ENCODE measurements at places on chromosomes 7 and 10.

- no peak for DNase-seq
Measured at GRCh38 chr7:155694851-155695250, 50.4 kb downstream of the RBM33 start.

DNA sequence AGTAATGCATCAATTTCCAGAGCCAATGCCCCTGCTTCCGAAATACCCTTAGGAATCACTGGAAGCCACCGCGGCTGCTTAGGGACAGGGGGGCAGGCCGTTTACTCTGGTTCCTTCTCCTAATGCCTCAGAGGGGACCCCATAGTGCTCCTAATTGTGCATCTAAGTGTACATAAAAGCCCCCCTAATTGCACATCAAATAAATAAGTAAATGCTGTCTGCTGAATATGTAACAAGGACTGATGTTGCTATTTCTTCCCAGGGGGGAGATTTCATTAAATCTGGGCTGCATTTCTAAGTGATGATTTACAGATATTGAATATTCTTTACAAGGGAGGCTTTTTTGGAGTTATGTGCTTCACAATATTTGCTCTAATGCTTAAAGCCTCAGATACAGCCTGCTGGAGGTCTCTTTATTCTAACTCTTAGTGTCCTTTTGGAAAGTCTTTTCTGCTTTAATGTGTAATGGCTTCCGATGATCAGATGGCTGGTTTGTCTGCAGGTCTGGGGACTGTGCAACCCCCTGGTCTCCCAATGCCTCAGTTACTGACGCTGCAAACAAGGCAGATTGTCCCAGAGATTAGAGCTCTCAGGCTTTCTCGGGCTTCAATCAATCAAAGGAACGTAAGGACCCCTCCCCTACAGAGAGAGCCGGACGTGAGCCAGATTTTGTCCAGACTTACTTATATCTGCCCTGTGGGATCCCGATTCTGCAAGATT lies 143.0 kb downstream of the PRPF18 start:
- DNase-seq, result no peak

GRCh38 chr7:69844264-69844868 lies 246.1 kb downstream of the AUTS2 start:
- no peak for DNase-seq

GRCh38 chr7:2800931-2801688 lies 43.0 kb downstream of the GNA12 start:
- no peak for DNase-seq

- DNase-seq, result no peak
Measured at GRCh38 chr7:136947347-136947746, 78.9 kb downstream of the CHRM2 start.

GRCh38 chr7:155782466-155782865 lies 29.8 kb downstream of the SHH start:
- DNase-seq, result no peak

- no peak for DNase-seq
Measured at GRCh38 chr7:146736446-146737190, 620.0 kb downstream of the CNTNAP2 start.

DNA sequence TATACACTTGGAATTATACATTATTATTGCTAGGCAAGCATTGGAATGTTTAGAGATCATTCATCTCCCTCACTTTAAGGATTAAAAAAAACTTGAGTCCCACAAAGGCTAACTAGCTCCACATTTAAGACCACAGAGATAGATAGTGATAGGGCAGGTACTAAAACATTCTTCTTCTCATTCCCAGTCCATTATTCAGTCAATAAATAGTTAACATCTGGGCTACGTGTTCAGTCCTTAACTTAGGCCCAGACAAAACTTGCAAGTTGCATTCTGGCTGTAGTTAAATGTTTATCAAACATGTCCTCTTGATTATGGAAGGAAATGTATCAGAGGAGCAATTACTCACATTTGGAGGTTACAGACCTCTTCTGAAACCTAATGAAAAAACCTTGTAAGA lies 2.4 kb downstream of the GNG11 start:
- no peak for DNase-seq

GRCh38 chr10:9149134-9149533 lies 1094.6 kb downstream of the GATA3 start:
- DNase-seq, result no peak

DNA sequence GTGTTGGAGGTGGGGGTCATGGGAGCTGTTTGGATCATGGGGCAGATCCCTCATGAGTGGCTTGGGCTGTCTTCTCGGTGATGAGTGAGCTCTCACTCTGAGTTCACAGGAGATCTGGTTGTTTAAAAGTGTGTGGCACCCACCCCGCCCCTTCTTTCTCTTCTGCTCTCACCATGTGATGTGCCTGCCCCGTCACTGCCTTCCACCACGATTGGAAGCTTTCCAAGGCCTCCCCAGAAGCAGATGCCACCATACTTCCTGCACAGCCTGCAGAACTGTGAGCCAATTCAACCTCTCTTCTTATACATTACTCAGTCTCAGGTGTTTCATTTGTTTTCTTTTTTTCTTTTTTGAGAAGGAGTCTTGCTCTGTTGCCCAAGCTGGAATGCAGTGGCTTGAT lies 170.0 kb downstream of the PTPN20 start:
- no peak for DNase-seq

- DNase-seq, result no peak
Measured at GRCh38 chr10:133442967-133443924, 10.5 kb upstream of the SCART1 start.

DNA sequence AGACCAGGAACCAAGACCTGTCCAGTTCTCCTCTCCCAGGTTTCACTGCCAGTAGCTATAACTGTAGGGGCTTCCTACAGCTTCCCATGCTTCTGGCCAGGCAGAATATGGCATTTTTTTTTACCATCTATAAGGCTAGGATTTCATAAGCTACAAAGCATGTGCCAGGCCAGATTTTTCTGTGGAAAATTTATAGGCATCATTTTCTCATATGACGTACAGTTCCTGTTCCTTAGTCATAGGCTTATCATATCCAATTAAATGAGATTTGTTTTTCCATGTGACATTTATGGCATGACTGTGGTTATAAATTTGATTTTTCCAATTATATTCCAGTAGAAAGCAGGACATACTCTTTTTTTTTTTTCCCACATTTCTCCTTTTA lies 208.6 kb upstream of the NPY start:
- DNase-seq, result no peak

DNA sequence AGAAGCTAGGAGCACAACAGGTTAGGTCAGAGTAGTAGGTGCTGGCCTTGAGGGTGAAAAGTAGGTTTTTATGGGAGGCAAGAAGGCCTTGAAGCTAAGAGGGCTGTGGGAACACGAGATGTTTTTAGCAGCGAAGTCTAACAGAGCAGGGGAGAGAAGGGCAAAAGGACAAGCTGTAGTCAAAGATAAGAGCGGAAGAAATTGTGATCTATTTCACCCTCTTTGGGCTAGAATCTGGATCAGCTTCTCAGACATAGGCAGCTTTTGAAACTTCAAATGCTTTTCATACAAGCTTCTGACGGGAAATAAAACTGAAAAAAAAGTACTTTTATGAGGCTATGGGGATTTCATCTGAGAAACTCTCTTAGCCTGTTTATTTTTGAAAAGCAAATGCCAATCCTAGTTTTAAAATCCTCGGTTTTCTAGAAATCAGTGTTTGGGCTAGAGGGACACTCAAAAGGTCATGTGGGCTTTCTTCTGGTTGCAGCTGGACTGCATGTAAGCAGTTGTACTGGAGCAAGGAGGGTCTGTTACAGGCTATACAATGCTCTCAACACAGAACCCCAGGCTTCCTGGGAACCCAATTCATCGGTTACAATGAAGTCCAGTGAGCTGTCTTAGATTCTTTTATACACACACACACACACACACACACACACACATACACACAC lies 83.6 kb downstream of the RNF216 start:
- no peak for DNase-seq

- DNase-seq, result no peak
Measured at GRCh38 chr10:47282005-47282656, 17.9 kb upstream of the GDF10 start.

- DNase-seq, result no peak
Measured at GRCh38 chr10:93346694-93347093, 135.4 kb downstream of the MYOF start.

- DNase-seq, result no peak
Measured at GRCh38 chr10:14586901-14587300, 187.8 kb downstream of the FAM107B start.

DNA sequence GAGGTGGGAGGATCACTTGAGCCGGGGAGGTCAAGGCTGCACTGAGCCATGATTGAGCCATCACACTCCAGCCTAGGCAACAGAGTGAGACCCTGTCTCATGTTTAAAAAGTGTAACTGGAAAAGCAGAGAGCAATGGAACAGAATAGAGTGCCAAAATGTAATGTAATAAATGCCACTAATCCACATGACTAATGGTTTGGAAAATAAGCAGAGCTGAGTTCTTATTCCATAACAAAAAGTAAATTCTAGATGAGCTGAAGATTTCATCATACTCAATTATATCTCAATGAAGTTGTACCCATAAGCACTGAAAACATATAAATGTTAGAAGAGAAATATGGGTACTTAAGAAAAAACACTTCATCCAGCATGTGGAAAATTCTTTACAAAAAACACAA lies 132.6 kb downstream of the USP6NL start:
- DNase-seq, result no peak

DNA sequence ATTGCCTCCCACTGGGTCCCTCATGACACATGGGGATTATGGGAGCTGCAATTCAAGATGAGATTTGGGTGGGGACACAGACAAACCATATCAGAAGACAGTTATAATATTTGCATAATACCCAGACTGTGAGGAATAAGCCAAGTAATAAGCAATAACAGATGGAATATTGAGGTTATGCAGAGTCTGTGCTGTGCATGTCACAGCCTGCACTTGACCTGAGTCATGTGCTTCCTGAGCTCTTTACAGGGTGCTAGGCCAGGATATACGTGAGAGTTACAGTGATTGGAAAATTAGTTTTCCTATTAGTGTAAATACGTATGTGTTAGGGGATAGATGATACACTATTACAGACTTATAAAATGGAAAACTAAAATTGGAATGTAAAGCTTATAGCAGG lies 288.7 kb downstream of the SDK1 start:
- DNase-seq, result no peak

GRCh38 chr10:11010582-11010981 lies 7.1 kb upstream of the CELF2 start:
- no peak for DNase-seq

DNA sequence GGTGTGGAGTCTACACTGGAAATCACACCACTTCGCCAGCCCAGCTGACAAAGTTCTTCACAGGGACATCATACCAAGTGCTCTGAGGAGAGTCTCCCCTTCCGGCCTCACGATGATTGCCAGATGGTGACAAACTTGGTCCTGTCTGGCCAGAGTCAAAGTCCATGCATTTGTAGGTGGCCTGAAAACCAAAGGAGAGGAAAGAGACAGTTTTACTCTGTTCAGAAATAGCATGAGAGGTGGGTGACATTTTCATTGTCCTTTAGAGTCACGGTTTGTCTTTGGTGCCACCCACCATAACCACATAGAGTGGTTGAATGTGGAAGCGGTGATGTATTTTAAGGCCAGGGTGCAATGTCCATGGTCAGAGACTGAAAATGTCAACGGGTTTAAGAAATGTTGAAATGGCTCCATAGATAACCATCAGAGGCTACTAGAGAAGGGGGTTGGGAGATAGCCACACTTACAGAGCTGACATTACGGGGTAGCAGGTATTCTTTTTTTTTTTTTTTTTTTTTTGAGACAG lies 33.0 kb downstream of the BTBD16 start:
- no peak for DNase-seq

DNA sequence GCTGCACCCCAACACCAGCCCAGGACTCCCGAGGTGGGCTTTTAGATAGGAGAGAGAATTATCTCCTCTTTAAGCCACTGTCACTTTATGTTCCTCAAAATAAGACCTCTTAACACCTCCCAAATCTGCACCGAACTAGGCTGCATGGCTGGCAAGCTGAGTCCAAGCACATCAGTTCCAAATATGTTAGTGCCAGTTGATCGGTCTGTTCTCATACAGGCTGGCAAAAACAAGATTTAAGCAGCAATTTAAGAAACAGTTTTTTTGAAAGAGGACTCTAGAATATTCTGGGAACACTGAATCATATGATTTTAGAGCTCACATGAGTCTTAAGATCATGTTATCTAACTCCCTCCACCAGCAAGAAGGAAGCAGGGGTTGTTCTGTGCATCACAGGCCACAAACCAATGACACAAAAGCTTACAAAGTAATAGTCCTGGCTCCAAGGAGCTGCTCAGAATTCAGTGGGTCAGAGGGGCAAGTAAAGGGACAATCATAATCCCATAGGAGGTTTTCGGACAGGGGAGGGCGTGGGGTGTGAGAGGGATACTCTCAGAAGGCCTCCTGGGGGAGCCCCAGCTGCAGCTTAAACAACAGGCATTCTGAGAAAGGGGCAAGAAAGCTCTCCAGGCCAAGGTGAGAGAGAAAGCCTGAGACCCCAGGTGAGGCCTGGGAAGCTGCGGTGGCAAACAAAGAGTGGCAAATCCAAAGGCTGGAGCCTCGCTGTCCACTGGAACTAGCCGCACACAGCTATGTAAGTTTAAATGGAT lies 7.1 kb downstream of the COBL start:
- no peak for DNase-seq

GRCh38 chr7:76261931-76262330 lies 40.5 kb upstream of the HSPB1 start:
- DNase-seq, result no peak

DNA sequence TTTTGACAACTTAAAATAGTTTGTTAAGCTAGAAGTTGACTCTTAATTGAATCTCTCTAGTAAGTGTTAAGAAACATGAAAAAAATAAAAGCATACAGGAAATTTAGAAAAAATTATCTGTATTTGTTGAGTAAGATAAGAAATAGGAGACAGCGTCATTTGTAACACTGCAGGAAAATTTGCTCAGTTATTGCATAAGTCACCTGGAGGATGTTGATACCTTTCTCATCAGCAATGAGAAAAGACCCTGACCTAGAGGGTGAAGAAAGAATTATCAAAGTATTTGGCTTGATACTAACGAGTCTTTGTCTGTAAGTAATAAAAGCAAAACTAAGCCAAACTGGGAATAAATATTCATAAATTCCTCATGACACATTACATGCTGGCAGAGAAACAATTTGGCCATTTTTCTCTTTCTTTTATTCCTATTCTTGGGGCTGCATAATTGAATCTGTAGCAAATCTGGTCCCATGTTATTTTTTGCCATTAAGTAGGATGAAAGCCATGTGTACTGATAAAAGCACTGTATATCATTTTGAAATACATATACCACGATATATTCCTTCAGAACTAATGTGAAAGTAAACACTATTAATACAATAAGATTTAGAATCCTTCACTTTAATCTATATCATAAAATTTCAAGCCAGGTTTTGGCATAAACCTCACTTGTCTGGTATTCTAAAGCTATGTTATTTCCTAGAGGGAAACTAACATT lies 362.8 kb downstream of the THSD7A start:
- DNase-seq, result no peak

DNA sequence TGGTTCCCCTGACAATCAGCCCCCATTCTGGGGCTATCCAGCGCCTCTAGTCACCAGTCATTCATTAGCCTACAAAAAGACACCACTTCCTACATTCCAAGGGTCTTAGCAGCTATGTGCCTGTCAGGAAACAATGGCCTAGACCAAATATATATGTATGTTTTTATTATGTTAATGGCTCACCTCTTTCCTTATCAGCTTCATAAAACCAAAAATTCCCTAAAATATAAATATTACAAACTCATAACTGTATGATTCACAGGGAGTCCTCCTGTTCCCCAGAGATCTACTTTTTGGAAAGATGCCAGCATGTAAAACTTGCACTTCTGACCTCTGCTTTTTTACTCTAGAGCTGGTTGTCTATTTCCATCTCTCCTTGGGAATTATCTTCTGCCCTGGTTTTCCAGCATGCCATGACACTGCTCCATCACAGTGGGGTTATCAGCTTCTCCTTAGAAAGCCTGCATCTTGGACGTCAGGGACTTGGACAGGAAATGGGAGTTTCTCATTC lies 79.2 kb downstream of the ABCA13 start:
- DNase-seq, result no peak
